Mammary epithelial cell (primary cell): ENCODE measurements at places on chromosomes 6 and 20. TPM values are rescaled to one million over a fixed set of nuclear protein-coding genes. Genes with fewer than 3 reads are reported as not detected.

The TMEM244 gene
- not detected for total RNA-seq

DNA sequence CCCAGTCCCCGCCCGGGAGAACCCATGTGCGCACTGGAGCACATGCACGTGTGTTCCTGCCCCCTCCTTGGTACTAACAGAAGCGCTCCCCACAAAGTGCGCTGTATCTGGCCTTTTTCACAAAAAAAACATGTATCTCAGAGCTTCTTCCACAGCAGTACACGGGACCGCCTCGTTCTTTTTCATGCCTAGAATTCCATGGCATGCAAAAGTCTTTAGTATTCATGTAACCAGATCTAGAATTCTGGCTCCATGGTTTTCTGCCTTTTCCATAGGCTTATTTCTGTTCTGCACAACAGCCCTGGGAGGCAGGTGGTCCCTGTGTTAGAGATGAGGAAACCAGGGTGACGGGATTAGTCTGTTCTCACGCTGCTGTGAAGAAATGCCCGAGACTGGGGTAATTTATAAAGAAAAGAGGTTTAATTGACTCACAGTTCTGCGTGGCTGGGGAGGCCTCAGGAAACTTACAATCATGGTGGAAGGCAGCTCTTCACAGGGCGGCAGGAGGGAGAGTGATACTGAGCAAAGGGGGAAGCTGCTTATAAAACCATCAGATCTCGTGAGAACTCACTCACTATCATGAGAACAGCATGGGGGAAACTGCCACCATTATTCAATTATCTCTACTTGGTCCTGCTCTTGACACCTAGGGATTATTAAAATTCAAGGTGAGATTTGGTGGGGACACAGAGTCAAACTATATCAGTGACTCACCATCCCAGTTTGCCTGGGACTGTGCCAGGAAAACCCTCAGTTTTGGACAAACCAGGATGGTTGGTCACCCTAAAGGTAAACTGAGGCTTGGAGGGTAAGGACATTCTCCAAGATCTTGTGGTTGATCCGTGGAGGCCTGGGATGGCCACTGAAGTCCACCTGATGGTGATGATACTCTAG lies 41.0 kb downstream of the C20orf203 start:
- no peak for DNase-seq

The NUS1 gene
- 38.7 and 49.4 TPM in 2 replicates for total RNA-seq

The OXT gene
- total RNA-seq = not detected in 2 replicates

The HRH3 gene
- total RNA-seq = not detected

- no peak for DNase-seq
Observed at GRCh38 chr6:28446818-28447511, 3.7 kb upstream of the ZSCAN23 start.

GRCh38 chr20:38730989-38731737 lies 6.9 kb downstream of the SLC32A1 start:
- peak; percentile 53 for DNase-seq

- no peak for DNase-seq
Observed at GRCh38 chr6:10723567-10723881, 654 bp downstream of the TMEM14C start.

The LTA gene
- not detected for total RNA-seq

The SOX18 gene
- total RNA-seq = not detected

The C6orf15 gene
- 9.3 TPM for total RNA-seq

The PNPLA1 gene
- total RNA-seq = not detected in 2 replicates

The SCRT2 gene
- not detected in 2 replicates for total RNA-seq

DNA sequence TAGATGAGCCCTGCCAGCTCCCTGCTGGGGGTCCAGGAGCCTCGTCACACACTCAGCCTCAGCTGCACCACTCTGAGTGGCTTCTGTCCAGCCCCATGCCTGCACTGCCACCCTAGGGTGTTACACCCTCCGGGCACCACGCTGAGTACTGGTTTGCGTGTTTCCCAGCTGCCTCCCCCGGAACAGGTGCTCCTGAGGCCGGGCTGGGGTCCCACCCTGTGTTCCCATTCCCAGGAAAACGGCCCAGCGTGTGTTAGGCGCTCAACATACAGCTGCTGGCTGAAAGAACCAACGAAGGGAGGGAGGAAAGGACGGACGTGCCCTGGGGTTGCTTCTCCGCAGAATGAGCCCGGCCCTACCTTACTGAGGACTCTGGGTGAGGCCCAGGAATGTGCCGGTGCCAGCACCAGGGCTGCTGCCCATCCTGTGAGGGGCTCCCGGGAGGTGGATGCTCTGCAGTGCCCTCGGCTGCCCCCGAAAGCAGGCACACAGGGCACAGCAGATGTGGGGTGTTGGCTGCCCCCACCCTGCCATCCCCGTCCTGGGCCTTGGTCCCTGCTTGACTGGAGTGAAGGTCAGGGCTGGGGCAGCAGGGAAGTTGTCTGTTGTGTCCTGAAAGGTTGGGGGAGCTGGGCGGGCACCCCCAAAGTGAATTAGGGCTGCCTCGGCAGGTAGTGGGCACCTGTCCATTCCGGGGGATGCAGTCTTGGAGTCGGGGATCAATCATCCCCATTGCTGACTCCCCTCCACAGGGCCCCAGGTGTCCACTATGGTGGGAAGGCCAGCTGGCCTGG lies 16.3 kb downstream of the LAMA5 start:
- no peak for DNase-seq

GRCh38 chr6:132648828-132649227 lies 10.2 kb downstream of the TAAR1 start:
- DNase-seq = no peak

The HLA-DQA1 gene
- not detected for total RNA-seq

- DNase-seq = no peak
Observed at GRCh38 chr20:24582373-24583168, 113.1 kb downstream of the SYNDIG1 start.

GRCh38 chr20:1905693-1906092 lies 10.5 kb downstream of the SIRPA start:
- DNase-seq = no peak

GRCh38 chr6:135128268-135128914 lies 52.7 kb upstream of the MYB start:
- no peak for DNase-seq

The TRIM40 gene
- not detected for total RNA-seq

GRCh38 chr20:57736738-57737347 lies 27.0 kb upstream of the PMEPA1 start:
- DNase-seq = no peak

DNA sequence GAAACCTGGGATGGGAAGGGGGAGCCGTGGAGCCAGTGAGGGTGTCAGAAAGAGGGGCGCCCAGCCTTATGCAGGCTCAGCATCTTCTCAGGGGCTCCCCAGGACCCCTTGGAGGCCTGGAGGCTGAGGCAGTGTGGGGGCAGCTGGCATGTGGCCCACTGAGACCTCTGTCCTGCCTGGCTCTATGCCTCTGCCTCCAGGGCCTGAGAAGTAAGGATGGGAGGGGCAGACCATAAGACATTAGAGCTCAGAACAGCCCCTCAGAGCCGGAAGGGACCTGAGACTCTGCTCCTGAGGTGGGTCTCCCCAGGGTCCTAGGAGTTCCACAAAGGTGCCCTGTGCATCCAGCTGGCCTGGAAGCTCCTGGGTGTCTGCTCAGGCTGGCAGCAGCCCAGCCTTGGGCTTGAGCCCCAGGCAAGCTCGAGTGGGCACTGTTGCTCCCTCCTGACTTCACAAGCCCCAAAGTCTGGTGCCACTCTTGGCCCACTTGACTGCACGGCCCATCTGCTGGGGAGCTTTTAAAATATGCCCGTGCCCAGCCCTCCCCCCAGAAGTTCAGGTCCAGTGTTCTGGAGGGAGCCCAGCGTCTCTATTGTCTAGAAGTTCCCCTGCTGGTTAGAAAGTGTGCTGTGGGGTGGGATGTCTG lies 126.8 kb downstream of the GRM4 start:
- DNase-seq = no peak

GRCh38 chr6:169590376-169590939 lies 111.4 kb downstream of the WDR27 start:
- DNase-seq = no peak

GRCh38 chr6:5936631-5937030 lies 70.1 kb downstream of the NRN1 start:
- DNase-seq = peak; percentile 24

DNA sequence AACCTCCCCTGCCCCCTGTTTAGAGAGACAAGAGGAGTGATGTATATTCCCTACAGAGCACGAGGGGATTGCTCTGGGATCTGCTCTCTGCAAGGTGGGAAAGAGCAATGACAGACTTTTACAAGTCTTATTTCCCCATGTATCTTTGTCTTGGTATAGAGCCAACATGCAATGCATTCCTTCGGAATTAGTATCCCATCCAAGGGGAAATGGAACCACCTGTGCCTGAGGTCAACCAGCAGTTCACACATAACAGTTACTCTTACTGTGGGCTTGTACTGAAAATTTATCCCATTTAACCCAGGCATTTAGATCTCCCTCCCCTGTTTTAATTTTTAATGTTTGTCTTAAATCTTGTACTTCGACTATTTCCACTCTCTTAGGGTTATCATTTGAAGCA lies 250.4 kb downstream of the C6orf118 start:
- DNase-seq = peak; percentile 5

DNA sequence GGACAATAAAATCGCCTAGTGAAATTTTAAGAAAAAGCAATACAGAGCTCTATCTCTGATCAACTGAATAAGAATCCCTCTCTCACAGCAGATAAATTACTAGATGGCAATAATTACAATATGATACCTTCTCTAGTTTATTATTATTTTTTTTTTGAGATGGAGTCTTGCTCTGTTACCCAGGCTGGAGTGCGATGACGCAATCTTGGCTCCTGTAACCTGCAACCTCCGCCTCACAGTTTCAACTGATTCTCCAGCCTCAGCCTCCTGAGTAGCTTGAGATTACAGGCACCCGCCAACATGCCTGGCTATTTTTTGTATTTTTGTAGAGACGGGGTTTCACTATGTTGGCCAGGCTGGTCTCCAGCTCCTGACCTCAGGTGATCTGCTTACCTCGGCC lies 129.3 kb upstream of the PTCHD4 start:
- no peak for DNase-seq

DNA sequence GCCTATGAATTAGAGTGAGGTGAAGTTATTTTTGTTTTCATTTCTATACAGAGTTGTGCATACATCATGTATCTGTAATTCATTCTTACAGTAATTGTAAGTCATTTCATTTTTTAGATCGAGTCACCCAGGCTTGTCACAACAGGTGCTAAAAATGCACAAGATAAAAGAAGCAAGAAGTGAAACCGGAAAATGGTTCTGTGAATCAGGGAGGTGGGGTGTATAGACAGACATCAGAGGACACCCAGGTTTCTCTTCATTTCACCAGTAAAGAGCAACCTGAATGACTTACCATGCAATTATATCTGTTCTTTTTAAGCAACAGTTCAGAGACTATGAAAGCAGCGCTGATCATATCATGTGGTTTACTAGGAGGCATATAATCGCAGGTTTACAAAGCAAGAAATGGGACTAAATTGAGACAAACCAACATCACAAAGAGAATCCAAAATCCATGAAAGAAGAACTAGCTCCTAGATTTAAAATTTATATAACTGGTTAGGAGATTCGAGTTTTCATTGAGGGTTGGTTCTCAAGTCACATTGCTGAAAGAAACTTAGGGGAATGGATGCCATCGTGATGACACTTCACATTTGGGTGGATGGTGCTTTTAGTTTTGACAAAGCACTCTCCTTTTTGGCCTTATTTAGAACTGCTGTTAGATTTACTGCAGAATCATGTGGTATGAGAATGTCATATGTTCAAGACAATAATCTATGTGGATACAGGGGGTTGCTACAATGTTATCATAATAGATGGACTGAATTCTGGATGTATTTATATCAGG lies 27.9 kb upstream of the TBC1D7 start:
- DNase-seq = peak; percentile 84

GRCh38 chr20:20012541-20012940 lies 4.6 kb upstream of the NAA20 start:
- DNase-seq = no peak
